ENCODE measurements at places on chromosomes 3 and 15.
A peak's percentile ranks its signal among the peaks of the same experiment; 100 is the strongest.

DNA sequence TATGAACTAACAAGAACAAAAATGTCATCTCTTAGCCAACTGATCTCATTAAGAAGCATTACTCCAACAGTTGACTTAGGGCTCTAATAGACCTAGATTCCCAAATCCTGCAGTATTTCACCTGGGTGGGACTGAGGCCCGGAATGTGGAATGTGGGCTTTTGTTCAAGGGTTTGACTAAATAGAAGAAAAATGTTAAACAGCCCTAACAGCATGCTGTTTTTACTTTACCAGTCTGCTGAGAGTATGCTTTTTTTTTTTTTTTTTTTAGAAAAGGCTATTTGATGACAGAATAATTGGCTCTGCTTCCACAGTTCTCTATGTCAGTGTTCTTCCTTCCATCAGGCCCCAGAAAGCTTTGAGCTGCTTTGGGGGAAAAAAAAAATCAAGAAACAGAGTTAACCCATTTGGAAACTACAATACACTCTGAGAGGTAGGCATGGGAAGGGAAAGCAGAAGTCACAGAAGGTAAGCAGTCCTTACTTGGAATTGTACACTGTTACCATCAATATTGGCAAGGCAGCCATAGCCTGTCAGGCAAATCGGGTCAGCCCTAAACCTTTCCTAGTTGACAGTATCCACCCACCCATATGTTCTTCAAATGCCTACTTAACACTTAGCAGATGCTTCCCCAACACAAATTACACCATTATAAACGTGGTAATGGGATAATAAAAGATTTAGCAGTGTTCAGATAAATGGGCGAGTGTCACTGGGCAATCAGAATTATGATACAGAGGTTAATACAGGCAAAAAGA lies 224.2 kb downstream of the CNTN3 start:
- no peak overlapping the region for H3K4me3 ChIP-seq
- DNase-seq: no peak
- H3K27ac ChIP-seq: no peak overlapping the region
- H3K27me3 ChIP-seq: no peaks in the 10 kb centered on the region
- no peaks in the 10 kb centered on the region for H3K36me3 ChIP-seq

- no peak overlapping the region for H3K4me3 ChIP-seq
- H3K36me3 ChIP-seq: no peaks in the 10 kb centered on the region
- H3K27ac ChIP-seq: no peak overlapping the region
- no peaks in the 10 kb centered on the region for H3K4me1 ChIP-seq
- no peak for DNase-seq
- no peaks in the 10 kb centered on the region for H3K27me3 ChIP-seq
These were observed 130.1 kb downstream of the UACA start for GRCh38 chr15:70633103-70633831.

GRCh38 chr15:97840501-97840900 lies 120.0 kb upstream of the ARRDC4 start:
- H3K4me3 ChIP-seq: no peak overlapping the region
- H3K4me1 ChIP-seq: no peaks in the 10 kb centered on the region
- H3K36me3 ChIP-seq: no peaks in the 10 kb centered on the region

DNA sequence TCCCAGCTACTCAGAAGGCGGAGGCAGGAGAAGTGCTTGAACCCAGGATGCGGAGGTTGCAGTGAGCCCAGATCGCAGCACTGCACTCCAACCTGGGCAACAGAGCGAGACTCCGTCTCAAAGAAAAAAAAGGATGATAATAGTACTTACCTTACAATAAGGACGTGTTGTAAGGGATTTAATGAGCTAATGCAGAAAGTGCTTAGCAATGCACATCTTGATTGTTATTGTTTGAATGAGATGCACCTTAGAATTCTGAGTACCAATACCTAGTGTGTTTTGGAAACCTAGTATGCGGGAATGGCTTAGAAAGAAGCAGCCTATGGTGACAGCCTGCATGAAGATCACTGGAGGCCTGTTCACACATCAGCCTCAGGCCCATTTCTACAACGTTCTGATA lies 19.5 kb downstream of the SNUPN start:
- H3K4me1 ChIP-seq: no peaks in the 10 kb centered on the region
- no peak for DNase-seq
- H3K4me3 ChIP-seq: no peak overlapping the region
- H3K27ac ChIP-seq: no peak overlapping the region

GRCh38 chr15:68316061-68316804 lies 38.7 kb downstream of the FEM1B start:
- no peaks in the 10 kb centered on the region for H3K4me1 ChIP-seq
- H3K27me3 ChIP-seq: no peaks in the 10 kb centered on the region
- H3K4me3 ChIP-seq: no peak overlapping the region
- DNase-seq: peak; percentile 68

DNA sequence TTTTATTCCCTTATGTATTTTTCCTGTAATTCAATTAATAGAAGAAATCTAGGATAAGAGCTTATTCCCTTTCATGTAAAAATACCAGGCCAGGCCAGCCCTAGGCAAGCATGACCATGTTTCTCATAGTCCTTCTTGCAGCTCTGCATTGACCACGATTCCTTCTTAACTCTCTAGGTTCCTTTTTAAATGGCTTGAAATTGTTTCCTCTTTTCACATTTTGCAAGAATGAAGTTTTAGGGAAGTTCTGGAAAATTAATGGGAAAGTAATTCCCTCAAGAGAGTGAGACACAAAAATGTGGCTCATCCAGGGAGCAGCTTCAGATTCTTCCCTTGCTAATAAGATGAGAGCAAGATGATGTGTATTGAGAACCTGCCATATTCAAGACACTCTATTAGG lies 116.5 kb upstream of the FGF7 start:
- no peak overlapping the region for H3K27ac ChIP-seq
- H3K4me1 ChIP-seq: no peaks in the 10 kb centered on the region
- no peak overlapping the region for H3K4me3 ChIP-seq
- peaks cover 22% of the 10 kb centered on the region for H3K36me3 ChIP-seq

DNA sequence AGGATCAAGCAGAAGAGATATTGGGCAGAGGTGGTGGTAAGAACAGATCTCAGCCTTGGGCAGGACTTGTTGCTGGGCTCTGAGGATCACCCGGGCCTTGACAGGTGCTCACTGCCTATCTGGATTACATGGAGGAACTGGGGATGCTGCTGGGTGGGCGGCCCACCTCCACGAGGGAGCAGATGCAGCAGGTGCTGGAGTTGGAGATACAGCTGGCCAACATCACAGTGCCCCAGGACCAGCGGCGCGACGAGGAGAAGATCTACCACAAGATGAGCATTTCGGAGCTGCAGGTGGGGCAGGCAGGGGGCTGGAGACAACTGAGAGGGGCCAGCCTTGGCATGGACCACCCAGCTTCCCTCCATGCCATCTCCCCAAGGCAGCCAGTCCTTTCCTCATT lies 7.9 kb downstream of the ECE2 start:
- no peaks in the 10 kb centered on the region for H3K36me3 ChIP-seq
- H3K27ac ChIP-seq: no peak overlapping the region
- no peaks in the 10 kb centered on the region for H3K4me1 ChIP-seq
- DNase-seq: no peak

DNA sequence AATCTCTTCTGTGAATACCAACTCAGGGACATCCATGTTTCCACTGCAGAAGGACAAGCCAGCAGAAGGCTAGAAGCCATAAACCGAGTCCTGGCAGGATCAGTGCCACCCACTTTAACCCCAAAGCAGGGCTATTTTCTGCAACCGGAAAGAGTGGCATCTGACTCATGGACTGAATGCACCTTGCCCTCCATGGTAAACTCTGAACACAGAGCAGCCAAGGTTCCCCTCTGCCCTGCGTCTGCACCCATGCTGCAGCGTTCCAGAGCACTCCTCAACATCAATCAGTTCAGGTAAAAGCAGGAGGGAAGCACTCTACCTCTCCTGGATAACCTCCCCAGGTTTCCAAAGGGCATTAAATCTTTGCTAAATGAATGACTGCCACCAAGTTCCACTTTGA lies 801 bp upstream of the NGRN start:
- H3K36me3 ChIP-seq: peaks cover under 1% of the 10 kb centered on the region
- peak overlapping the region; percentile 84 for H3K4me3 ChIP-seq
- DNase-seq: no peak
- H3K27ac ChIP-seq: peak overlapping the region; percentile 99
- H3K27me3 ChIP-seq: no peaks in the 10 kb centered on the region
- peaks cover 51% of the 10 kb centered on the region for H3K4me1 ChIP-seq

GRCh38 chr3:152266221-152266995 lies 2.3 kb upstream of the MBNL1 start:
- peaks cover 48% of the 10 kb centered on the region for H3K4me1 ChIP-seq
- H3K36me3 ChIP-seq: no peaks in the 10 kb centered on the region
- H3K4me3 ChIP-seq: peak overlapping the region; percentile 98

- H3K27ac ChIP-seq: peak overlapping the region; percentile 60
- H3K27me3 ChIP-seq: no peaks in the 10 kb centered on the region
- H3K4me1 ChIP-seq: peaks cover 22% of the 10 kb centered on the region
- H3K36me3 ChIP-seq: no peaks in the 10 kb centered on the region
These were observed 28.4 kb downstream of the SMAD6 start for GRCh38 chr15:66730168-66731021.

DNA sequence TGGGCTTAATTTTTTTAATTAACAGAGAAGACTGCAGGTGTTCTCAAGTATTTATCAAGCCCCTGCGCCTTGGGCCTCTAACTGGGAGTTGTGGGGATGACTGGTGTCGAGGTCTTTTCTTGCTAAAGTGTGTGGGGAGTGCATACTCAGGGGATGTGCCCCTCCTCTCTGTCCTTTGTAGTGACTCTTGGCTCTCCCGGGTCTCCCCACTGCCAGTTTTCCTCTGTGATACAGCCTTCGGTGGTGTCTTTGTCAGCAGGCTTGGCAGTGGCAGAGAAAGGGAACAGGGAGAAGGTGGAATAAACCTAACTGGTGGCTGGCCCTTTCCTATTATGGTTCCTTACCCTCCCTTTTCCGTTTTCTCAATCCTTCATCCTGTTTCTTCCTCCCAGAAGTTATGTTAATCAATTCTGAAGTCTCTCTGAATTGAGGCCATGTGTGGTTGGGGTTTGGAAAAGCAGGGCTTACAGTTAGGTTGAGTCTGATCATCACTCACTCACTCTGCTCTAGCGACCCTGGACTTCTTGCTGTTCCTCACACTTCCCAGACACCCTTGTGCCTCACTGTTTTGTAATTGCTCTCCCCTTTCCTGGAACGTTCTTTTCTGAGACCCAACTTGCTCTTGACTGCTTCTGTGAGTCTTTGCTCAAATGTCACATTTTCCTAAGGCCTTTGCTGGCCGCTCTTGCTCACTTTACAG lies 158.1 kb downstream of the PTPRG start:
- no peak overlapping the region for H3K27ac ChIP-seq
- DNase-seq: no peak
- H3K4me3 ChIP-seq: no peak overlapping the region
- no peaks in the 10 kb centered on the region for H3K27me3 ChIP-seq

DNA sequence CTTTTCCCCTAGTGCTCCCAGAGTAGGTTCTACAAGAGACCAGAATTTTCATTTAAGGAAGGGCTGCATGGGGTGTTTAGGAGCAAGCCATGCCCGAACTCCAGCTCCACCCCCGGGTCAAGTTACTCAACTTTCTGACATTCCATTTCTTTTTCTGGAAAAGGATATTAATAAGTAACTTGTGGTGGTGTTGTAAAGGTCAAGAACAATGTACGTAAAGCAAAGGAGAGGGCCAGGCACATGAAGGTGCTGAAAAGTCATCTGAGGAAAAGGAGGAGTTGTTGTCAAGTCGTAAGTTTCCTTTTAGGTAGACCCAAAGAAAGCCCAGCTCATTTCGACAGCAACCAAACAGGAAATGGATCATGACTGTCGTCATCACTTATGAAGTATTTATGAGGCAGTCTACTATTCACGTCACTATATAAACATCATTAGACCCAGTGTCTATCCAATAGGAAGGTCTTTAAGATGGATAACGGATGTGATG lies 319.6 kb upstream of the IL12A start:
- H3K4me3 ChIP-seq: no peak overlapping the region
- DNase-seq: no peak
- H3K4me1 ChIP-seq: no peaks in the 10 kb centered on the region
- no peaks in the 10 kb centered on the region for H3K27me3 ChIP-seq

DNA sequence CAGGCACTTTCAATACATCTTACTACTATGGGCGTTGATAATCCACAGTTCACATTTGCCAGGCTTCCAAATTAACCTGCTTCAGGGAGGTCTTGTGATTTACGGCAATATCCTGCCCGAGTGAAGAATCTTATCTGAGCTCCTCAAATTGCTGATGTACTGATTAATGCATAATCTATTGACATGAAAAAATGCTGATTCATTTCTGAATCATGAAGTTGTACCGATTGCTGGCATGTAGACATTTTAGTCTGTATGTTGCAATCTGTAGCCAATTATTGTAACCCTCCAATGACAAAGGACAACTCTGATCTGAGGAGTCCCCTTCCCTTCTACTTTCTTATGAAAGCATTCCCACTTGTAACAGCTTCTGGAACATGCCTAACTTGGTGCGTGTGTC lies 97.2 kb downstream of the SEC22A start:
- no peak for DNase-seq
- H3K36me3 ChIP-seq: no peaks in the 10 kb centered on the region
- H3K27me3 ChIP-seq: no peaks in the 10 kb centered on the region
- no peak overlapping the region for H3K4me3 ChIP-seq
- no peak overlapping the region for H3K27ac ChIP-seq

- DNase-seq: no peak
- no peaks in the 10 kb centered on the region for H3K27me3 ChIP-seq
- H3K36me3 ChIP-seq: no peaks in the 10 kb centered on the region
- no peak overlapping the region for H3K4me3 ChIP-seq
- no peaks in the 10 kb centered on the region for H3K4me1 ChIP-seq
- no peak overlapping the region for H3K27ac ChIP-seq
These were observed 254.7 kb downstream of the NFKBIZ start for GRCh38 chr3:102104033-102104432.

GRCh38 chr15:47720555-47720954 lies 3.2 kb downstream of the SEMA6D start:
- H3K27me3 ChIP-seq: peaks cover 16% of the 10 kb centered on the region
- no peak for DNase-seq
- H3K4me3 ChIP-seq: no peak overlapping the region
- peaks cover 28% of the 10 kb centered on the region for H3K4me1 ChIP-seq
- no peaks in the 10 kb centered on the region for H3K36me3 ChIP-seq

DNA sequence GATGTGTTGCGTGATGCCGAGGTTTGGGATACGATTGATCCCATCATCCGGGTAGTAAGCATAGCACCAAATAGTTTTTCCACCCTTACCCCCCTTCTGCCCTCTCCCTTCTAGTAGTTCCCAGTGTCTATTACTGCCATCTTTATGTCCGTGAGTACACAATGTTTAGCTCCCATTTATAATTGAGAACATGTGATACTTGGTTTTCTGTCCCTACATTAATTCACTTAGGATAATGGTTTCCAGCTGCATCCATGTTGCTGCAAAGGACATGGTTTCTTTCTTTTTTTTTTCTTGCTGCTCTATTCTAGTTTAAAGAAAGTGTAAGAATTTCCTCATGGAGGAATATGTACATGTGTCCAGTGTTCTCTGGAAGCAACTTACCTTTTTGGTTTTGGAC lies 51.8 kb downstream of the NSUN3 start:
- H3K27me3 ChIP-seq: no peaks in the 10 kb centered on the region
- peaks cover 5% of the 10 kb centered on the region for H3K4me1 ChIP-seq
- H3K27ac ChIP-seq: no peak overlapping the region
- DNase-seq: no peak
- peaks cover 18% of the 10 kb centered on the region for H3K36me3 ChIP-seq
- no peak overlapping the region for H3K4me3 ChIP-seq

GRCh38 chr15:31268911-31269784 lies 57.5 kb upstream of the KLF13 start:
- no peaks in the 10 kb centered on the region for H3K36me3 ChIP-seq
- no peaks in the 10 kb centered on the region for H3K27me3 ChIP-seq
- peaks cover 31% of the 10 kb centered on the region for H3K4me1 ChIP-seq
- H3K4me3 ChIP-seq: no peak overlapping the region
